Stimulated activated CD8-positive, alpha-beta memory T cell treated with anti-CD3 and anti-CD28 coated beads, Interleukin-12 subunit alpha, Interleukin-12 subunit beta, amount 100 ng/mL, for 4 hours (primary cell): ENCODE measurements at places on chromosomes 6 and 20.

DNA sequence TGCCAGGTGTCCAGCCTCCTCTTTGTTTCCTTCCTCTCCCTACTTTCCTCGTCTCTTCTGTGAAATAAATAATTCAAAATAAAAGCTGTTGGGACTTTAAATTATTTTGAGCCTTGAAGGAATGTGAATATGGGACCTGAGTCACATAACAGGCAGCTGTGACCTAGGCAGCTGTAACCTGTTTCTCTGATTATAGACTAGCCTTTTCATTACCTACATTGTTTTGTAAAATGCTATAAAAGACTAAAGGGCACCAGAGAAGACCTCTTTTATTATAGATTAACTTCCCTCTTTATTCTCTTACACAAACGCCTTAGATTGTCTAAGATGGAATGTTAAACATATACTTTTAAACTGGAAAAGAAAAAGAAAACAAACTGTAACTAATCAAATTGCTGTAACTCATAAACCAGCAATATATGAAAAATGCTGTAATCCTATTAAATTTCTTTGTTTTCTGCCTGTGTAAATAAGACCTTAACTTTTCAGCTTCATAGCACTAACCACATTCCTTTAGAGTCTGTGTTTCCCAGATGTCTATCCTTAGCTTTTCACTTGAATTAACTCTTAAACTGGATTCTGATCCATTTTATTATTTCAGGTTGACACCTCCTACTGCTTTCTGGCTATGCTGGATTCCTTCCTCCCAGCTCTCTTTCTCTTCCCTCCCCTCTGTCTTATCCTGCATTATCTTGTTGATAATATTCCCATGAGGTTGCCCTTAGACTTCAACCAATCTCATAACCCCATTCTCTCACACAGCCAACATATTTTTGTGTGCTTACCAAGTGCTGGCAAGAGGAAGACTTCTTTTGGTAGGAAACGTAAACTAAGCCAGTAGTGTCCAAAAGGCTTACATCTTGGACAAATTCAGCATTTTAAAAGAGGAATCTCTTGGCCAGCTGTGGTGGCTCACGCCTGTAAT lies 69.2 kb downstream of the TPD52L1 start:
- DNase-seq, result no peak

DNA sequence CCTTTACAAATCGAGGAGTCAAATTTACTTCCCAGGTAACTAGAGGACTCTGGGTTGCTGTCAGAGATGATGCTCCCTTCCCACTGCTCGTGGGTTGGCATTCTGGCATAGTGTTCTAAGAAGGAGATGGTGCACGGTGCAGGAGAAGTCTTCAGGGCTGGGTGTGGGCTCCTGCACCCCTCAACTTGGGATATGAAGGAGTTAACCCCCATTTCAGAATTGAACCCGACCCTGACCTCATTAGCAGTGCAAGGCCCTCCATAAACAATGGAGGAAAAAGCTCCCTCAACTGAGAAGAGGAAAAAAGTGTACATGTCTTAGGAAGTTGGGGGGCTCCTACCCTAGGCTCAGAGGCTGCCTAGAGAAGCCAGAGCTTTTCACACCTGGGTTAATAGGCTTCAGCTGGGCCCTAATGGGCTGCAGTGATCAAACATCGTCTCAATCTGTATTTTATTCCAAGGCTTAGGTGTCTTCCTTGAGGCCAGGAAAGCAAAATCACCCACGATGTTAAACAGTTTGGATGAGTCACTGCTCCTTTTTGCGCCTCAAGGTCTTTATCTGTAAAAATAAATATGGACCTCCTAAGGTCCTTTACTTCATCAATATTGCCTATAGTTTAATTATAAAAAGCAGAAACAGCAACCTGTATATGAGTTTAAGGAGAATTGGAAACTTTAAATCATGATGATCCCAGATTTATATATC lies 29.4 kb downstream of the TFAP2B start:
- no peak for DNase-seq

GRCh38 chr6:101816716-101817115 lies 423.2 kb downstream of the GRIK2 start:
- no peak for DNase-seq

DNA sequence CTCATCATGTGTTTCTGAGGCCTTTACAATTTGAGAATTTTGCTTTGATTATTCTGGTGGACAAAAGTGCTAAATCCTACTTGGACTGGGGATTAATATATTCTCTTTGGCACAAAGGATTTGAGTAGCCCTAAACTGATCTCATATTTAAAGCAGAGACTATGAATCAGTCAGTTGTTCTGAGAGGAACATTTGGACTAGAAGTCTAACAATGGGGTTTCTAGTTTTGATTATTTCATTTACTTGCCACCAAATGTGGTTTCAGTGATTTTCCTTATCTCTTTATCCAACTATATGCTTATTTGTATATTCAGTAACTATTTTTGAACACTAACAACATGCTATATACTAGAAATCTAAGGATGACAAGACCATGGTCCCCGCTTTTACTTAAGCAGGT lies 81.4 kb downstream of the PDE10A start:
- no peak for DNase-seq

- DNase-seq, result no peak
Measured at GRCh38 chr20:3553663-3554062, 82.8 kb downstream of the ATRN start.

DNA sequence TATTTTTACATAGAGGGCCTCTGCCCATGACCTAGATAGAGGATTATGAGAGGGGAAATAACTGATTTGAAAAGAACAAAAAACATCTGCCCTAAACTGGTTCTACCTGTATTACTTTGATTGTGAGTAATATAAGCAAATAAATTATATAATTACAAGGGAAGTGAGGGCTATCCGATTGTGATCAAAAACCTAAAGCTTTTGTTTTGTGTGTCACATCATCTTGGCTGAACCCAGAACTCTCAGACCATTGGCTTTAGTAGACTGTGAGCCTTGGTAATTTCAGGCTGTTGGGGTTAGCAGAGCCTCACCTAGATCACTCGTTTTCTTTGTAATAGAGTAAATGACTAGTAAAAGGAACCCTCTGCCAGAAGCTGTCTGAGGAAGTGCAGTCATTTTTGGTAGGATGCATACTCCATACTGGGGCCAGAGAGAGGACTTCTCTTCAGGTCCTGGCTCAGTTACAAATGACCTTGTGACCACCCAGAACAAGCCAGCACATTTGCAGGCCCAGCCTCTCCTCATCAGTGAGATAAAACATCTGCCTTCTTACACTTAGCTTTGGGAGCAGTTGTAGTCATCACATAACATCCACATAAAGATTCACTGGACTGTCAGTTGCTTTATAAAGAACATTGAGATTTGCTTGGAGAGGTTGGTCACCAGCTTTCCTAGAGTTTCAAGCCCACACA lies 13.5 kb downstream of the STK35 start:
- no peak for DNase-seq

DNA sequence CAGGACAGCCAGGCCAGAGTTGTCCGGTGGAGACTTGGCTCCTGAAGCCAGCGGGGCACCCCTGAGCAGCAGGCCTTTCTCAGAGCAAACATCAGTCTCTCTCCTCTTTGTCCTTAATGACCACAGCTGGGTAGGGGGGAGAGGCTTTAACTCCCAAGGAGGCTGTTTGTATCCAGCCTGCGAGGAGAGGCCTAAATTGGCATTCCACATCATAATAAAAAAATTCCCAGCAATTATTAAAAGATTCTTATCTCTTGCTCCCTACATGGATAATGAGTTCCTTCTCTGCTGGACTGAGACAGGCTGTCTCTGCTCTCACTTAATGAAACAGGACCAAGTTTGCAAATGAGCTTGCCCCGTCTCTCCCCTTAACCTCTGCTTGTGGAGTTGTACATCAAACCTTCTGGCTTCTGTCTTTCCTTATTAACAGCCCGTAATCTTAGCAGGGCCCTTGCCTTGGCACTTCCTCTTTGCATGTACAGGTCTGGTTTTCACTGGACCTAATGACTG lies 838.2 kb downstream of the MAFB start:
- no peak for DNase-seq

GRCh38 chr6:157229713-157230112 lies 93.6 kb downstream of the TMEM242 start:
- DNase-seq, result no peak

GRCh38 chr6:90573624-90574023 lies 13.2 kb downstream of the MAP3K7 start:
- no peak for DNase-seq

GRCh38 chr20:46463852-46464251 lies 49.5 kb downstream of the ZNF334 start:
- no peak for DNase-seq

- DNase-seq, result no peak
Measured at GRCh38 chr6:50091641-50092040, 41.9 kb upstream of the DEFB112 start.

- peak; percentile 37 for DNase-seq
Measured at GRCh38 chr20:35207950-35208611, 18.4 kb upstream of the MMP24 start.

GRCh38 chr6:170150590-170150945 lies 140.3 kb downstream of the DLL1 start:
- no peak for DNase-seq

DNA sequence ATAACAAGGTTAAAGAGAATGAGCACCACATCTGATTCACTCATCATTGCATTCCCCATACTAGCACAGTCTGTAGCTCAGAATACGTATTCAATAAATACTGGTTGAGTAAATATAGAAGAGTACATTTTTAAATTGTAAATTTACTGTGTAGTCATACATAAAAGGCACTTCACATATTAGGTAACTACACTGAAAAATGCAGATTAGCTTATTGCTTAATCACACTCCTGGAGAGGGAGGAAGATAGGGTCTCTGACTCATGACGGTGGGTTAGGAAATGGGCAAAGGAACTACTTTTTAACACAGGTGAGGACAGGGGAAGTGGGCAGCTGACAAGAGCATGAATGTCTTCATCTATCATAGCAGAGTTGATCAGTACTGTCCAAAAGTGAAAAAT lies 133.2 kb downstream of the TBC1D32 start:
- DNase-seq, result no peak

- DNase-seq, result no peak
Measured at GRCh38 chr20:16098890-16099639, 474.2 kb downstream of the KIF16B start.

DNA sequence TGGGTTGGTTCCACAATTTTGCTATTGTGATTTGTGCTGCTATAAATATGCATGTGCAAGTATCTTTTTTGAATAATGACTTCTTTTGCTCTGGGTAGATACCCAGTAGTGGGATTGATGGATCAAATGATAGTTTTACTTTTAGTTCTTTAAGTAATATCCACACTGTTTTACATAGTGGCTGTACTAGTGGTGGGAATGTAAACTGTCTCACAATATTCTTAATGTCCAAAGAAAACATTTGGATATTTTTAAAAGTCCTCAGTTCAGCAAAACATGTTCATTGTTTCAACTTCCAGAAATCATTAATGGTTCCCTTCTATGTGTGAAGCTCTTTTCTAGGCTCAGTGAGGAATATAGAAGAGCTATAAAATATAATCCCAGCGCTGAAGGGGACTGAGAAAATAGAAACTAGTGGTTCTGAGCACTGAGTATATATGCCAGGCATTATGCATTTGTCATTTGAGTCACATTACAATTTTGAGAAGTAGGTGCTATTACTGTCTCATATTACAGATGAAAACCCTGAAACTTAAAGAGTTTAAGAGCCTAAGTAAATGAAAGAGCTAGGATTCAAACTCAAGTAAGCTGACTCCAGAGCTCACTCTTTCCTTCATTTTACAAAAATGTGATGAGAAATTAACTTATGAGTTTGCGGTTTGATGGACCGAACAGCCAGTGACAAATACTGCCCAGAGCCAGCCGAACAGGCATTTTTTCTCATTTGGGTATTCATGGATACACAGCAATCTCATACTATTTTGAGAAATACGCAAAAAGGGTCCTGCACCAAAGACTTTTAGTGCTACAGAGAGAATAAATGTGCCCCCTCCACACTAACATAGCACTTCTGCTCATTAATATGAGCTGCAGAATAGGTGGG lies 250.1 kb downstream of the TBX18 start:
- DNase-seq, result no peak

DNA sequence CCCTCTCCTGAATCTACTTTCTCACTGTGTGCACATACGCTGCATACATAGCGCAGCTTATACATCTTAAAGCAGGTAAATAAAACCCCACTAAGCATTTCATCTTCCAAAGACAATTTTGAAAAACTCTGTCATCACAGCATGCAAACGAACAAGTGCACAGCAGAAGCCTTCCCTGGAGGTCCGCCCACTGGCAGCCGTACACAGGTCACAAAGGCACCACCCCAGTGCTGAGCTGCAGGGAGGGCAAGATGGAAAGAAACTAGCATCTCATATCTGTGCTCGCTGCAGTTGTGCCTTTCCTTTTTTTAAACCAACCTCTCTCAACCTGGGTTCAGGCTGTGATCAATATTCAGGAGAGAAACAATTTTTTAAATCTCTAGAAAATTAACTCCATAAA lies 73.3 kb downstream of the HUS1B start:
- no peak for DNase-seq

- no peak for DNase-seq
Measured at GRCh38 chr20:21632735-21633053, 72.8 kb upstream of the PAX1 start.

- DNase-seq, result peak; percentile 46
Measured at GRCh38 chr6:215335-216034, 76.8 kb upstream of the DUSP22 start.

DNA sequence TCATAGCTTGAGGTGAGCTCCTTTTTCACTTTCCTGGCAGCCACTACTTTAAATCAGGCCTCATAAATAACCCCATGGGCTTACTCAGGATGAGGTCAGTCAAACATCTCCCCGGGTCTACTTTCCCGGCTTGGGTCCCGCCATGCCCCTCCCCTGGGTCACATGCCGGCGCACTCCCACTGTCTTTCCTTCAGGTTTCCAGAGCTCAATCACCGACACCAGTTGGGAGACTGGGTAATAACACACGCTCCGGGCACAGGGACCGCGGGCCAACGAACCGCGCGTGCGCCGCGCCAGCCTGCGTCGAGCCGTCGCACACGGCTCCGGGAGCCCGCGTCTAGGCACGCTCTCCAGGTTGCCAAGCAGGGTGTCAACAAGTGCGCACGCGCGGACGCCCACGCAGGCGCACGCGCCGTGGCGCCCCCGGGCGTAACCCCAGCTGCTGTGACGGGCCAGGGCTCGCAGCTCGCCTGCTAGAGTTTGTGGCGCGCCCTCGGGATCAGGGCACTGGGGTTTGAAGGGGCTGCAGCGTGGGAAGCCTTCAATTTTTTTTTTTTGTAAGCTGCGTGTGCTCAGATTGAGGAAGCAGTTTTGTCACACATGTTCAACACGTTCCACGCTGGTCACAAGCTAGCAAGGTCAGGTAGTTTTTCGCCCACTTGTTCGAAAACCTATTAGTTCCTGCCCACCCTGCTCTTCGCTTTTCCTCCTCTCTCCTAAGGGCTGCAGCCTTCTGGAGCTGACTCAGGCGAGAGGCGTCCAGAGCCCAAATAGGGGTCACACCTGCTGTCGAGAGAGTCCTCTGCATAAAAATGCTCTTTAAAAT lies 31.8 kb downstream of the TFAP2B start:
- DNase-seq, result no peak
